ENCODE measurements at places on chromosomes 7 and 10.

DNA sequence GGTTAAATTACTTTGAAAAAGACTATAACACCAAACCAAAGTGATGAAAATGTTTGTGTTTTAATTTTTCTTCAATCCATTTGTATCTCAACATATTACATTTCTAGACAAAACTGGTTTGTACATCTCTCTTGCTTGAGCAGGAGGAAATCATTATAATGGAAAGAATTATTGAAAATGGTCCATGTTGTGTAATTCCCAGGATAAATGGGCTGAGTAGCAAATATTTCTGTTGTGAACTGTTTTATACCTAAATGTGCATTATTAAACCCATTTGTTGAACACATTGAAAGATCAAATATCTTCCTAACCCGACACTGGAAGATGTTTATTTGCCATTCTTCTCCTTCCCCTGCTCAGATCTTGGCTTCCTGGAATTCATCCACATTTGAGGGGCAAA, 14.1 kb upstream of the CDK6 start:
- DNase-seq, result no peak

DNA sequence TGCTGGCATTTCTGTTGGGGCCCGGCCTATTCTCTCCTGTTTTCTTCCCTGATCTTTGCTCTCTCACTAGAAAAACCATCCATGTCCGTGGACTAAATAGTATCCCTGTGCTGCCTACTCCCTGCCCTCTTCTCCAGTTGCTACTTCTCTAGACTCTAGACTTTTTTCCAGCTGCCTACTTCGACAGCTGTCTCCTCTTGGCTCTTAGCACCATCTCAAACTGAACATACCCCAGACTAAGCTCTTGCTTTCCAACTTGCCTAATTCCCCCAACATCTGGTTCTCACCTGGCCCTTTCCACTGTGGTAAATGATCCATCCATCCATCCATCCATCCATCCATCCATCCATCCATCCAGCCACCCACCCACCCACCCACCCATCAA, 19.5 kb downstream of the ADCYAP1R1 start:
- no peak for DNase-seq

GRCh38 chr10:96664563-96664962, 55.8 kb downstream of the PIK3AP1 start:
- DNase-seq, result no peak

- no peak for DNase-seq
Observed at GRCh38 chr7:102101111-102101551, 185.5 kb upstream of the SH2B2 start.

- no peak for DNase-seq
Observed at GRCh38 chr10:1247598-1248261, 191.5 kb downstream of the WDR37 start.

DNA sequence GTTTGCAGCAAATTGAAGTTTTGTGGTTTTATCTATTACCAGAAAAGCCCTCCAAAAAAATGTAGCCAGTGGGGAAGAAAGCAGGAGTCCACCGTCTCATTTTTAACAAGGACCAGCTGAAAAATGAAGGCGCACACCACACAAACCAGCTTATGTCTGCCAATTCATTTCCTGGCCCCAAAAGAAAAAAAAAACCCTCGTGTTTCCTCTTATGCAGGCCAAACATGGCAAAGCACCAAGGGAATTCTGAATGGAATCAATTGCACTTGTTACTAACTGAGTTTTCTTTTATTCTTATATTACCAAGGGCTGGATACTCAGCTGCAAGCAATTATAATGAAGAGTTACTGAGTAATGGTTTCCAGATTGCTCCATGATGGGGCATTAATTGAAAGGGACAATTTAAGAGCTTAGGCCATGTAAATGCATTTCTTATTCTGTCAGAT, 428.3 kb upstream of the NPVF start:
- no peak for DNase-seq

DNA sequence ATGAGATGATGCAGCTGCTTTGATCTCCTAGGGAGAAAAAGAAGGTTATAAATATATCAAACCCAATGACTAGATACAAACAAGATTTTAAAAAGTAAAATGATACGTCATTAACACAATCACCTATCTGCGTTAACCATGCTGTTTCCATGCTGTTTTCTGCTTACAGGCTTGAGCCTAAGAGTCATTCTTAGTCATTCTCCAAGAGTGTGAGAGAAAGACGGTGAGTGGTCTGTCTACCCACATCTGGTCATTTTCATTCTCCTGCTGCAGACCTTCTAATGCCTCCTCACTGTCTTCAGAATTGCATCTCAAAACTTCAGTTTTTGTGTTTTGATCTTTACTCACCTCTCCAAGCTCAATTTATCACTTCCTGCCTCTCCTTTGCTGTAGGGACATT, 98.0 kb upstream of the ELMO1 start:
- DNase-seq, result no peak

DNA sequence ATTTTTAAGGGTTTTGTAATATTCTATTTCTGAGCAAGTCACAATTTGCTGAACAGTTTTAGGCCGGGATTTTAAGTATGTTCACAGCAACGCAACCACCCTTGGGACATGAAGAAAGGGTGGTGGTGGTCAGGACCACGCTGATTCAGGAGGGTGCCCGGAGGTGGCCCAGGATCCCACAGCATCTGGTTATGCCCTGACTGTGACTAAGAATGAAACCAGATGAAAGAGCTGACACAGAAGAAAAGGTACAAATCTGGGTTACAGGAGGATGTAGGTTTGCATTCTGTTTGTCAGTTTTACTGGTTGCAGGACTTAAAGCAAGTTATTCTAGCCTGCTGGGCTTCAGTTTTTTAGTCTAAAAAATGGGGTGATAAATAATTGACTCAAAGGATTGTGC, 279.7 kb downstream of the CCSER2 start:
- no peak for DNase-seq

GRCh38 chr10:129730993-129731325, 233.1 kb downstream of the EBF3 start:
- DNase-seq, result no peak

DNA sequence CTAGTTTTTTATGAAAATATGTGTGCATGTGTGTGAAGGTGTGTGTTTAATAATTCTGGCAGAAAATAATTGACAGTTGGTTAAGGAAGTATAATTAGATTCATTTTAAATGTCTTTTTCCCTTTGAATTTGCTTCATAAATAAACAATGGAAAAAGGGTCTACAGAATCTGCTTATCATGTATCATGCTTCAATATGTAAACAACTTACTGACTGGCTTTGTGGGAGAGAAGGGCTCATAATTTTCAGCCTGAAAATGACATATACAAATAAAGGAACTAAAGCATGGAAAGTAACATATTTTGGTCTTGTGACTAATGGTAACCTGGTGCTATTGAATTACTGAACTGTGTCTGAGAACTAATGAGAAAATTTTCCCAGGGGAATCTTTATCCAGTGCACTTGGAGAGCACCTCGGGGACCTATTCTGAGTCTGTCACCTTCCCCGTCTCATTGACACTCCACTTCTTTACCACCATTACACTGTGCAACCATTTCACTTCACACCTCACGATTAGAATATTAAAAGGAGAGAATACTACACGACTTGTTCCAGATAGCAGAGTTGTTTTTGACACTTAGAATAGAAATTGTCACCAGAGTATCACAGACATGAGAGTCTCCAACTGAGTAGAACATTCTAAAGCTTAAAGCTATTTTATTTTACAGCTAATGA, 298.6 kb downstream of the TFEC start:
- DNase-seq, result no peak

- DNase-seq, result no peak
Observed at GRCh38 chr10:70125918-70126552, 6.6 kb downstream of the AIFM2 start.

DNA sequence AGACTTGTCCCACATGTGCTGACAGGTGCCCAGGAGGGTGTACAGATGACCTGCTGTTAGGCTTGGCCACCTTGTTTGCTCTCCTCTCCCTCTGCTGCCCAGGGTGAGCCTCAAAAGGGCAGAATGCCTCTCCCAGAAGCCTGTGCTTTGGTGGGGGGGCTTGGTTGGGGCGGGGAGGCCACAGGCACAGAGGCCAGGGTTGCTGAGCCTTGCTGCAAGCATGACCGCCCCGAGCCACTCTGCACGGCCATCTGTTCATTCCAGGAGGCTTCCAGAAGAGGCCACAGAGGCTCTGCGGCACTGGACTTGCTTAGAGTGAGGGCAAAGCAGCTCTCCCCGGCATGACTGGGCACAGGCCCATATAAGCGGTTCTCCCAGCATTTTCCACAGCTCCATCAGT, 190.8 kb downstream of the GLRX3 start:
- no peak for DNase-seq

GRCh38 chr10:95524358-95525032, 36.7 kb downstream of the SORBS1 start:
- no peak for DNase-seq

DNA sequence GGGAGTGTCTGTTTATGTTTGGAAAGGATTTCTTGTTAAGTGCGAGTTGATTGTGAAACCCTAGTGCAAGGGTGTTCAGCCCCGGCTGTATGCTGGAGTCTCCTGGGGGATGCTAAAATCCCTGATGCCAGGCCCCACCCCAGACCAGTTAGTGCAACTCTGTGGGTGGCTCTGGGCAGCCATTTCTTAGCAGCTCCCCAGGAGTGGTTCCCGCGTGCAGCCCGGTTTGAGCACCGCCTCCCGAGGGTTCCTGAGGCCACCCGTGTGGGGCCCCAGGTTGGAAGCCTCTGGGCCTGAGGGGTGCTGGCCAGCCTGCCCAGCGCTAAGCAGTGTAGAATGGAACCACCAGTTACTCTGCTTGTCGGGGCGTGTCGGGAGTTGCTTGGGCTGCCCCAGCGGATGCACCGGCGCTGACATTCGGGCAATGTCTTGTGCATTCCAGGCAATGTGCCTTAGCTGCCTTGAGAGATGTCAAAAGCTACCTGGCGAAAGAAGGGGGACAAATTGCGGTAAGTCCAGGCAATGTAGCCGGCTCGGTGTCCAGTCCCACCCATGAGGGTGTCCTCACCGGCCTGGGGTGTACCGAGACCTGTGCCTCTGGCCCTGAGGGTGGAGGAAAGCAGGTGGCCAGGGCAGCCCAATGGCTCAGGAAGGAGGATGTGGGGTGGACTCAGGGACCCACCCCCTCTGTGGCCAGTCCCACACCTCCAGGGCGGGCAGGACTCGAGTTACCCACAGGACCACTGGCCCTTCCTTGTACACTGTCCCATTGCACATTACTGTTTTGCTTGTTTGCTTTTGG, 13.2 kb downstream of the PFKFB3 start:
- no peak for DNase-seq

DNA sequence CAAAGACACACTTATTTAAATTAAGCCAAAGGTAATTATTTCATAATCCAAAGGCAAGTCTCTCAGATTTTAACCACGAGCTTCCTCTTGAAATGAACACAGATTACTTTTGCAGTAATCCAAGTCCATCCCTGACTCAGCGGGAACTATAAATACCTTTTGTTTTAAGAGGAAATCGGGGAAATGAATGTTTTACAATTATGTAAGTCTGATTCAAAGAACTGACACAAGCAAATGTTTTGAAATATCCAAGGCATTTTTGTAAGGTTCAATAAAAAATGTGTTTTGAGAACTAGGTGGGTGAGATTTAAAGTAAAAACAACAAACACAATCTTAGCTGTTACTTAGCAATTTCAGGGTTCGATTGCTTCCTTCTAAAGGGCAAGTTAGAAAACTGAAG, 179.8 kb upstream of the ASAH2 start:
- DNase-seq, result no peak

DNA sequence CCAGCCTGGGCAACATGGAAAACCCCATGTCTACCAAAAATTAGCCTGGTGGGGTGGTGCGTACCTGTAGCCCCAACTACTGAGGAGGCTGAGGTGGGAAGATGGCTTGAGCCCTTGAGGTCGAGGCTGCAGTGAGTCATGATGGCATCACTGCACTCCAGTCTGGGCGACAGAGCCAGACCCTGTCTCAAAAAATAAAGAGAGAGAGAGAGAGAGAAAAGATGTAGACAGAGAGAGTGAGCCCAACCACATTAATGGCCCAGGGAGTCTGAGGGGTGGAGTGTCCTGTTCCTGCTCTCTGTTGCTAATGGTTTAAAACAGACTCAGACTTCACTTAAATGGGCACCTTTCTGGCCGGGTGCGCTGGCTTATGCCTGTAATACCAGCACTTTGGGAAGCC, 455.7 kb upstream of the GALNT17 start:
- no peak for DNase-seq

DNA sequence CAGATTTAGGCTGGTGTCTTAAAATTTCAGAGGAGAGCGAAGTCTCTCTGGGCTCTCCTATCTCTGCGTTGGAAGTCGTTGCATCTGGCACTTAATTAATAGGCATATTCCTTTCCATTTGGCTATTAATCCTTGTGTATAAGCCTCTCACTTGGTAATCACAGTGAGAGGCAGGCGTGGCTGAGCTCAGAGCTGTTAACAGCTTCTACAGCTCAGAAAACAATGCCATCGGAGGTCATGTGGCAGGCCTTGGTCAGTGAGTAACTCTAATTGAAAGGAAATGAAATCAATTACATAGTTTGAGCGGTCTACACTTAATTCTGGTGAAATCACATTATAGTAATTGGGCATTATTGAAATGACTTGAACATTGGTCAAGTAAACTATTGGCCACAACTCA, 135.1 kb downstream of the DPY19L1 start:
- no peak for DNase-seq

GRCh38 chr10:101225846-101226421, 3.3 kb downstream of the LBX1 start:
- no peak for DNase-seq

DNA sequence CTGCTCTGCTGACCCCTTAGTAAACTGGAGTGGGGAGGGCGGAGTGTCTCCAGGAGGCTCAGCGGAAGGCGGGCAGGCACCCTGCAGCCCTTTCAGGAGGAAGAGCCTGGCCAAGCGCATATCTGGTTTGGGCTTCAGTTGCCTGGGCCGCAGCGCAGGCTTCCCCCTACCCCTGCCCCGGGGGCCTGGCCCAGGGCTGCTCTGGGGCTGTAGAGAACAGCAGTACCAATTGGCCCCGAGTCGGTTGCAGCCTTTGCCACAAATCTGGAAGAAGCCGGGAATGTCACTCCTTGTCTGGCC, 28.1 kb upstream of the JAKMIP3 start:
- DNase-seq, result no peak

- DNase-seq, result no peak
Observed at GRCh38 chr7:21550076-21550475, 7.2 kb downstream of the DNAH11 start.

DNA sequence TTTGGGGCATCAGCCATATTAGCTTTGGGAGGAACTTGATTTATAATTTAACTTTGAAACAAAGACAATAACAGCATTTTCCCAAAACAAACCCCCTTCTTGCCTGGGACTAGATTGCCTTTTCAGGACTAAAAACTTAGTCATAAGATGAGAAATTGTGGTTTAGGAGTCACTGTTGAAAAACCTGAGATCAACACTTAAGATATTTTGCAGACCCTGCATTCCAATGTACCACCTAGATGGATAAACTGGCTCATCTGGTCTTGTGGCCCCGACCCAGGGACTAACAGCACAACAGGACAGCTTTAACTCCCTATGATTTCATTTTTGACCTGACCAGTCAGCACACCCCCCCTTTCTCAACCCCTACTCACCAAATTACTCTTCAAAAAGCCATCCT, 1165.4 kb downstream of the XPNPEP1 start:
- no peak for DNase-seq

GRCh38 chr7:97269741-97270140, 152.2 kb downstream of the SDHAF3 start:
- DNase-seq, result no peak

- DNase-seq, result no peak
Observed at GRCh38 chr10:131261890-131262475, 49.5 kb downstream of the TCERG1L start.

All from stimulated activated CD4-positive, alpha-beta T cell treated with anti-CD3 and anti-CD28 coated beads, Interleukin-4, amount 100 ng/mL, for 4 hours (primary cell).